ENCODE measurements at places on chromosomes 11 and 22.
A peak's percentile ranks its signal among the peaks of the same experiment; 100 is the strongest.

- no peak for DNase-seq
Observed at GRCh38 chr11:36467916-36468315, 42.2 kb downstream of the TRAF6 start.

DNA sequence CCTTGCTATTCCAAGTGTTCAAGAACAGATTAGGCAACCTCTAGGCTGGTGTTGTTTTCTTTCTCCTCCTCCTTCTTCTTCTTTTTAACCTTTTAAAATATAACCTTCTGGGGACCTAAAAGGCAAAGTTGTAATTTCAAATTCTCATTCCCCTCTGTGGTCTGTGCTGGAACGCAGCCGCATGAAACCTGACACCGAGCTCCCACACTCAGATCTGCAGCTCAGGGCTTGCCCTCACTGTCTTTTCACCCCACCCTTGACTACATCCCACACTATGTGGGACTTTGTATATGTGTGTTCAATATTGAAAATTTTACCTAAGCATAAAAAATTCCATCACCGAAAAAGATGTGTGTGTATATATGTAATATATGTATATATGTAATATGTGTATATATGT lies 62.0 kb upstream of the ARHGAP42 start:
- DNase-seq: no peak

GRCh38 chr22:28443526-28443876 lies 236.1 kb downstream of the TTC28 start:
- DNase-seq: peak; percentile 78

DNA sequence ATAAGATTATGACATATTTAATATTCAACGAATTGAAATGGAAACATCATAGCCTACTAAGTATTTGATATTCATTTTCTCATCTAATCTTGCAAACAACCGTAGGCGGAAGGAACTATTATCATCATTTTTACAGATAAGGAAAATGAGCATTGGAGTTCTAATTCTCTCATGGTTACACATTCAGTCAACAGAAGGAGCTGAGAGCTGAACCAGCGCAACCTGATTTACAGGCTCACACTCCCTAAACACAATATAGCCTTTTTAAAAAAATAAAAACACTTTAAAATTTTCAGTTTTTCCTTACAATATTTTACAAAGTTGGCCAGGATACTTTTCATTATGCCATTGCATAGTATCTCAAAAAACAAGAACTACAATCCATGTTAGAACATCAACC lies 74.8 kb downstream of the APOL5 start:
- no peak for DNase-seq

GRCh38 chr22:17994424-17995108 lies 29.8 kb downstream of the MICAL3 start:
- no peak for DNase-seq

DNA sequence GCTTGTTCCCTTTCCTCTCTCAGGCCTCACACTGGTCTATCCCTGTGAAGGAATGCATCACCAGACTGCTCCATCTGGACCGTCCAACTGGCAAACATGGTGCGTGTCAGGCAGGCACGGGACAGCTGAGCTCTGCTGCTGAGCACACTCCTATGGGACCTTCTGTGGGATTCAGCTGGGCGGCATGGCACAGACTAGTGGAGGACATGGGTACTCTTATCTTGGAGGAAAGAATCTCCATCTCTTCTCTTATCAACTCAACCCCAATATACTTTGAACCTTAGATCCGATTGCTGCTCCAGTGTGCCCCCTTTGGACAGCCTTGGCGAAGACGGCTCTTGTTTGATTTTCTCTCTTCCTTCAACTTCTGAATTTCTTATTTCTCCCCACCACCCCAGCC lies 593.6 kb downstream of the ETS1 start:
- no peak for DNase-seq

GRCh38 chr11:102306048-102306597 lies 11.2 kb upstream of the BIRC3 start:
- no peak for DNase-seq

- no peak for DNase-seq
Observed at GRCh38 chr22:37340331-37341262, 58.3 kb downstream of the CYTH4 start.

- DNase-seq: peak; percentile 40
Observed at GRCh38 chr11:116871248-116871647, 33.8 kb upstream of the APOA1 start.

DNA sequence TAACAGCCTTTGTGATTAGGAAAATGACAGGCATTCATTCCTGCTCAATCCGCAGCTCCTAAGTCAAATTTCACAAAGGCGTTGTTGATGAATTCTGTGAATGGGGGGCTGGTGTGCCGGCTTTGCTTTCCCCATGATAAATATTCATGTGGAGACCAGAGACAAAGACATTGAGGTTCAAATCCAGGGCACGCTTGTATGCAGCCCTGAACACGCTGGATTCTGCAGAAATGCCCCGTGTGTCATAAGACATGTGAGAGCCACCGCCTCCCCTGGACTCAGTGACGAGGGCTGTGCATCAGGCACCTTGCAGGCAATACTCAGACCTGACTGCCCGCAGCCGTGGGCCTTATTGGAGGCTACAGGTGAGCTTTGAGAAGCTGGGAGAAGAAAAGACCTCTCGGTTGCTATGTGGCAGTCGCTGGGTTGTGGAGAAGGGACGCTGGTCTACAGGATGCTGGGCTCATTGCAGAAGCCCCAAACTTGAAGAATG lies 906.2 kb downstream of the BRD1 start:
- no peak for DNase-seq

GRCh38 chr11:122707111-122707510 lies 51.6 kb downstream of the UBASH3B start:
- DNase-seq: no peak

GRCh38 chr11:92458486-92458885 lies 233.9 kb downstream of the FAT3 start:
- no peak for DNase-seq

- DNase-seq: no peak
Observed at GRCh38 chr22:39973656-39974055, 13.5 kb downstream of the TMA7B start.

GRCh38 chr11:120256178-120256577 lies 16.2 kb downstream of the POU2F3 start:
- no peak for DNase-seq

DNA sequence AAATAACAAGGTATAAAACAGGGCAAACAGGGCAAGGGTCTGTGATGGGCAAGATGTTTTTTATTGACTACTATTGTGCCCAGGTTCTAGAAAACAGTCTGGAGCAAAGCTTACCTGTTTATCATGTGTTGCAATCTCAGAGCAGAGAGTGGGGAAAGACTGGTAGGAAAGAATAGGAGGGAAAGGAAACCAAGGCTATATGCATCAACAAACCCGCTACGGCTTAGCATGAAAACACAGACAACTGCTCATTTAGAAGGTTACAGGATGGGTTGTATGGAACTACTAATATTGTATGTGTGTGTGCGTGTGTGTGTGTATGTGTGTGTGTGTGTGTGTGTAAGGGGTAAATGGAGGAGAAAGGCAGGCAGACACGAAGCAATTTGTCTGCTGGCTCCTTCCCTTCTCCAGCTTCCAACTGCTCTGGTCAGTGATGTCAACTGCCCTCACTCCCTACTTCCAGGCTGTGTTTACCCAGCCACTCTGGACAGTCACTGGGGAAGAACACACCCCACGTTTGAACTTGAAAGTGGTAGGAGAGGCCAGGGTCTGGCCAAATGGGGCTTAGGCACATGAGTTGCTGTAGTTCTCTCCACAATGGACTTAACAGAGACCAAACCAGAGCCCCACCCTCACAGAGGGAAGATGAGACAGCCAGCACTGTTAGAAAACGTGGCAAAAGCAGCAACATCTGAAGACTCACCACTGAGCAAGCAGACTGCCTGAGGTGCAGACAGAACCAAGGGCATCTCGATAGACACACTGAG lies 47.0 kb downstream of the GAB2 start:
- DNase-seq: no peak

GRCh38 chr11:41283191-41283930 lies 176.1 kb downstream of the LRRC4C start:
- DNase-seq: no peak
